ENCODE measurements at places on chromosomes 6 and 20.

- peak; percentile 58 for DNase-seq
Observed at GRCh38 chr6:16758163-16758975, 2.9 kb downstream of the ATXN1 start.

DNA sequence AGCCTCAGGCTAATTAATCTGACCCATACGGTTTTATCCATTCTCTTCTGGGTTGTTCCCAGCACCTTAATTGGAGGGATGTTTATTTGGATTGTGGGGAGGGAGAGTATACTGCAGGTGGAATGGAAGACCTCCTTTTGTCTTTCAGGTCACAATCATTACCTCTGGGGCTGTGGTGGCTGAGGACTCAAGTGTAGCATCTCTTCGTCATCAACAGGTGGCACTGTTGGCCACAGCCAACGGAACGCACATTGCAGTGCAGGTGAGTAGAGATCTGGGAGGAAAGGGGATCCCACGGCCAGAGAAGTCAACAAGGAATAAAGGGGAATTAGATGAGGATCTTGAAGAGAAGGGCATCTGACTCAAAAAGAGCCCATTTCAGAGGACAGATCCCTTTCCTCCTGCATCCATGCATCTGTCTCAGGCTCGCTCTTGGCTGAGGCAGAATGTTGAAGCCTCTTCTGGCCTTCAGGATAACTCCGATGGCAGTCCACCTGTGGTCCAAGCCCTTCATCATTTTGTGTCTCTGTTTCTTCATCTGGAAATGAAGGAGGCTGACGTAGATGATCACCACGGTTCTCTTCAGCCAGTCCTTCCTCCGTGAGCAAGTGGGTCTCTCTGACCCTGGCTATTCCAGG, 3.2 kb upstream of the DEF6 start:
- peak; percentile 52 for DNase-seq

DNA sequence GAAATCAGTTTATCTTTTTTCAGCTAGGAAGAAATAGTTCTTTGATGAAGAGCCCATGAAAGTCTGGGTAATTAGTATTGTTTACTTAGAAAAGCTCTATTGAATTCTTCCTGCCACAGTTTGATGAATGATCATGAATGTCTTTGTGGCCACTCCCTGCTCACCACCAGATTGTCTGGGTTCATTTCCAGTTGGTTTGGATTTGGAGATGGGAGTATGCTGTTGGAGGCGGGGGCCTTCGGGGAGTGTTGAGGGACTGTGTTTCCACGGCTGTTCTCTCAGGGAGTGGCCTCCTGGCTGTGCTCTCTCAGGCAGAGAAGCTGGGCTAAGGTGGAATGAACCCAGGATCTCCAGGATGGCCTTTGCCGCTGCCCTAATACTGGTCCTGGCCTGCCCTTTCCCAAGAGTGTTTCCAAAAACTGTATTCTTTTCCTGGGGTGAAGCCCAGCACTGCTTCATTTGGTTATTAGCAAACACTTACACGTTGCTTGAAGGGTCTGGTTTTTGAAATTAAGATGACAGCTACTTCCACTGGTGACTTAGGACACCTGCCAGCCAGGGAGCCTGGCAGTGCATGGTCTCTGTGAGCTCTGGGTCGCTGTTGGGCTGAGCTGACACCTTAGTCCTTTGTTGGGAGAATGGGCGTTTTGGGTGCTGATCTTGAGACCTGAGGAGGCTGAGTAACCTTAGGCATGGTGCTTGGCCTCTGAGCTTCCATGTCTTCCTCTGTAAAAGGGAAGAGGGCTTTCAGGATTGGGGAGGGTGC, 23.2 kb downstream of the PRPF6 start:
- DNase-seq = no peak

DNA sequence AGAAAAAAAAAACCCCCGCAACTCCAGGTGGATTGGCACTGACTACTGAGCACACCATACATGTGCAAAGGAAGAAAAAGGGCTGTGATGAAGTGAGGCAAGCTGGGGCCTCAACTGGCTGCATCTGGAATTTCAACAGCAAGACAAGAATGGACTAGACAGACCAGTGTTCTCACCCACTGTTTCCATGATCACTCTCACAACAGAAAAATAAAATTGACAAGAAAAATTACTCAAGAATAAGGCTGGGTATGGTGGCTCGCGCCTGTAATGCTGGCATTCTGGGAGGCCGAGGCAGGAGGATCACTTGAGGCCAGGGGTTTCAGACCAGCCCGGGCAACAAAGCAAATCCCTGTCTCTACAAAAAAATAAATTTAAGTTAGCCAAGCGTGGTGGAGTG, 18.8 kb downstream of the ZNF217 start:
- DNase-seq = no peak

GRCh38 chr6:84763003-84763885, 1.2 kb downstream of the TBX18 start:
- peak; percentile 97 for DNase-seq

DNA sequence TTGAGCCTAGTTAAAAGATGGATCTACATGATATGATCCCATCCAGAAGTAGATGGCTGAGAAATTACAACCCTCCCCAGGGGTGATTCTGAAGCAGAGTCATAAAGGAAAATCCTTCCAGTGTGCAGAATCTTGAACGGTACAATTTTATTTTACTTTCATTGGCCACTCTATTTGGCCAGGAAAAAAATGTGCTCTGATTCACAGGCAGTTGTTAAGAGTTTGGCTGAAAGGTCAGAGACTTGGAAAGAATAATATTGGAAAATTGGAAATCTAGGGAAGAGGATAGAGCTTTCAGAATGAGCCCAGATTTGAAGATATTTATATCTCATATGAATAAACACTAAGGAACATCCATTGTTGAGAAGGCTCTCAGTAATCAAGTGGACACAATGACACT, 1299.3 kb upstream of the GJE1 start:
- no peak for DNase-seq

GRCh38 chr6:107154131-107154800, 39.0 kb upstream of the BEND3 start:
- no peak for DNase-seq

GRCh38 chr20:51338692-51339440, 203.7 kb downstream of the NFATC2 start:
- DNase-seq = peak; percentile 66

GRCh38 chr6:71335544-71335943, 46.9 kb downstream of the OGFRL1 start:
- no peak for DNase-seq

GRCh38 chr20:33561692-33562601, 72.1 kb downstream of the CBFA2T2 start:
- peak; percentile 95 for DNase-seq

DNA sequence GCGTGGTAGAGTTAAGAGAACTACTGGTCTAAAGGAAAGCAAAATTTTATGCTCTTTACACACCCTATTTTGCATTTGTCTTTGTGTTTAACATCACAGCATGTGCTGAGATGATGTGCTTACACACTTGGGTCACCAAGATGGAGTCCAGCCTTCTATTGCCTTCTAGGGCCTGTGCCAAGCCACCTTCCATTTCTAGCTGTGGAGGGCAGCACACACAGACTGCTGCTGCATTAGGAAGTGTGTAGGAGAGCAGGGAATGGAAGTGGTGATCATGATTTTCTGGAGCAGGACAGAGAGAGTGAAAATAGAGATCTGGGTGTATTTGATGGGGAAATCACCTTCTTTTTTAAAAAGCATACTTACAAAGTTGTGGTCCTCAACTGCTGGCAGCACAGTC, 191.6 kb downstream of the SOX4 start:
- DNase-seq = no peak

GRCh38 chr6:140153703-140154102, 779.3 kb upstream of the CITED2 start:
- peak; percentile 60 for DNase-seq

DNA sequence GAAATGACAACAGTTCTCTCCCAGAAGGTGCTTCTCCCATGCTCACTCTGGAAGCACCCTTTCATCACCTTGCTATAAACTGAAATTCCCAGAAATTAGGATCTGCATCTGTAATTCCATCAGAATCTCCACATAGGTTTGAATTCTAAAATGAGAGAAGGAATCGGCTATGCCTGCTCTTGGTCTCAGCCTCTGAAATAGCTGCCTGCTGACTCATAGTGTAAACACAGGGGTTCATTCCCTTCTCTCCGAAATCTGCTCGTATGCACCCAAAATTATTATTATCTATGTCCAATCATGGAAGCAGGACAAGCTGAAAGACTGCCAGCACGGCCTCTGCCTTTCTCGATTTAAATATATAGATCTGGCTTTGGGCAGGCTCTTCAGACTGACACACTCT, 74.6 kb upstream of the TAB2 start:
- DNase-seq = peak; percentile 20

GRCh38 chr6:41037107-41037900, 1.7 kb downstream of the UNC5CL start:
- peak; percentile 41 for DNase-seq

DNA sequence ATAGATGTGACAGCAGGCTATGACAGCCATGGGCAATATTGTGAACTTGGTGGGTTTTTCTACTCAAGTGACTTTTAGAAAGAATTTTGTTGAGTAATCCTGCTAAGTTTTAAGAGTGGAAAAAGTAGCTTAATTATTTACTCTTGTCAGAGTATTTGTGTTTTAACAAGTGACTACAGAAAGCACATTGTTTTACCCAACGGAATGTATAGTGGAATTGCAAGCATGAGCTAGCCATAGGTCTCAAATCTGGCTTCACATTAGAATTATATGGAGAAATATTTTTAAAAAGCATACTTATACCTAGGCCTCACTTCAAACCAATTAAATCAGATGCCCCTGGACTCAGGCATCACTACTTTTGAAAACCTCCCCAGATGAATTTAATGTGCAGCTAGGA, 35.5 kb upstream of the GOPC start:
- DNase-seq = no peak

DNA sequence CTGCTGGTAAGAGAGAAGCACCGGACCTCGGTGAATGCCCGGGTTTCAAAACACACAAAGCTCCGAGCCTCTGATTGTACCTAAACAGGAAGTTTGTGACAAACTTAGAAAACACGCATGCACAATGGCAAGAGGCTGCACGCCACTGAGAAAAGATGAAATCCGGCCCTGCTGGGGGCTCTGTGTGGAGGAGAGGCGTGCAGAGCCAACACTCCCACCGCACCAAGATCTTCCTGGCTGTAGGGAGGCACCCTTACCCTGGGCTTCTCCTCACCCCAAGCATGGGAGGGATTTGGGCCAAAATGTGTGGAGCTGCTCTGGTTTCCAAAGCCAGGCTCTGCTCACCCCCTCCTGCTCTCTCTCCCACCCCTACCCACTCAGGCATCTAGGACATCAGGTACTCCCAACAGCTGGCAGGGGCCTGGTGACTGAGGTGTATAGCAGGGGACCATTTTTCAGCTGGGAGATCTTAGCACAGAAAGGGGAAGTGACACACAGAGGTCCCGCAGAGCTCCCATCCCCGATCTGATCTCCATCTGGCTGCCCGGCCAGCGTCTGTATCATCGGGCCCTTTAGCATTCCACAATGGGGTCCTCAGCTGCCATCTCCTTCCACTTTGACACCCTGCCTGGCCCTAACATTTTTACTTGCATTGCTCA, 84.2 kb downstream of the TRERF1 start:
- DNase-seq = peak; percentile 37

DNA sequence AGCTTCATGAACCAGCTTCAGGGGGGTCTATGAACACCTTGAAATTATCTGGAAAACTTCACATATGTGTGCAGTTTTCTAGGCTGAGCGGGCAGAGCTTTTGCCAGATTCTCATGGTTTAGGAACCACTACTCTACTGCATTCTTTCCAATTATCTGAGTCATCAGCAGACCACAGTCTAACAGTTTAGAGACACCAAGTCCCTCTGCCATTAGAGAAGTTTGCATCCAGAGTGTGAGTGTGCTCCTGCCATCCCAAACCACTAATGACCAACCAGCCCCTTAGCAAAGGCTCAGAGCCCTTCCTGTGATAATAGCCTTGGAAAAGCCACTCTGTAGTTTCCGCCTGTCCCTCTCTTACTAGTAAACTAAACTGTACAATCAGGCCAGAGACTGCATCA, 96.8 kb downstream of the PHACTR1 start:
- DNase-seq = no peak

DNA sequence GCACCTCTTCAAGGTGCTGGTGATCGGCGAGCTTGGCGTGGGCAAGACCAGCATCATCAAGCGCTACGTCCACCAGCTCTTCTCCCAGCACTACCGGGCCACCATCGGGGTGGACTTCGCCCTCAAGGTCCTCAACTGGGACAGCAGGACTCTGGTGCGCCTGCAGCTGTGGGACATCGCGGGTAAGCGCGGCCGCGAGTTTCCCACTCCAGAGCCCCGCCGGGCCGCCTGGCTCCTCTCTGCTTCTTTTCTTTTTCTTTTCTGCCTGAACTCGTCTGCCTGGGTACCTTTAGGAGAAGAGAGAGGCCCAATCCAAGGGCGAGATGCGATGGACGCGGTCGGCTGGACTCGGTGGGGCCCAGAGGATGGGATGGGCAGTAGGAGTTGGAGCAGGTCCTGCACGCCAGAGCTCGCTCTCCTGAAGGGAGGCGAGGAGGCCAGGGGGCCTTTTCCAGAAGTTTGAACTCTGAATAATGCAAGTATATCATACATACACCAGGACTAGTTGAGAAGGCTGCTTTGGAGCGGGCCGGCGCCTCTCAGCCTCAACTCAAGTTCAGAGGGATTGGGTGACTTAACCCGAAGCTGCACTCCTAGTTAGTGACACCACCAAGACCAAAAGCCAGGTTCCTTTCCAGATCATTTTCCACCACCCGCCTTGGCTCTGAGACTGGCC, 445 bp downstream of the RAB32 start:
- peak; percentile 53 for DNase-seq

DNA sequence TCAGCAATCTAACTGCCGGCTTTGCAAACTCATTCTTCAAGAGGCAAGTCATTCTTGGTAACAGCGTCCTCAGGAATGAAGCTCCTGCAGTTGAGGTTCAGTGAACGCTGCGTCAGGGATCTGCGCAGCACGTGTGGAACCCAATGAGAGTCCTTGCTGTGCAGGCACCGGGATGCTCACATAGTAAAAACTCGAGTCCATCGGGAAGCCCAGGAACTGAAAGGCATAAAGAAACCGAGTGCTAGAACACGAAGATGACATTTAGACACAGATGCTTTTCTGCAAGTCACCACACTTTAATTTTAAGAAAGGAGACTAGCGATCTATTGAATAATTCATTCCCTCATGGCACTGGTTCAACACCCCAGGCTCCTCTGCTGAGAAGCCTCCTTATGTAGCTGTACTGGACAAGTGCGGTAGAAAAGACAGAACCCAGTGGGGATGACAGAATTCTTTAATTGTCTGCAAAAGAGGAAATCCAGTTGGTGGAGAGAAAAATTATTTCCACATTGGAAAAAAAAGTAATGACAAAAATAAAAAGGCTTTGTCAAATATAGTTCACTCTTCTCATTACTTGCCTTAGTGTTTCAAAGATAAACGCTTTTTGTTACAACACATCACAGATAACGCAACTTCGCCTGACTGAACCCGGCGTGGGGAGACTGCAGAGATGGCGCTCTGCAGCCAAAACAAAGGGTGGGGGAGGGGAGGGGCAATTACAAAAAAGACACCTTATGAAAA, 1.9 kb upstream of the AFDN start:
- DNase-seq = peak; percentile 44

GRCh38 chr6:35173427-35174087, 32.4 kb upstream of the TCP11 start:
- no peak for DNase-seq

Measured in fibroblast of pulmonary artery (primary cell).